ENCODE measurements at places on chromosomes 5 and 9. TPM values are rescaled to one million over a fixed set of nuclear protein-coding genes. Genes with fewer than 3 reads are reported as not detected.

DNA sequence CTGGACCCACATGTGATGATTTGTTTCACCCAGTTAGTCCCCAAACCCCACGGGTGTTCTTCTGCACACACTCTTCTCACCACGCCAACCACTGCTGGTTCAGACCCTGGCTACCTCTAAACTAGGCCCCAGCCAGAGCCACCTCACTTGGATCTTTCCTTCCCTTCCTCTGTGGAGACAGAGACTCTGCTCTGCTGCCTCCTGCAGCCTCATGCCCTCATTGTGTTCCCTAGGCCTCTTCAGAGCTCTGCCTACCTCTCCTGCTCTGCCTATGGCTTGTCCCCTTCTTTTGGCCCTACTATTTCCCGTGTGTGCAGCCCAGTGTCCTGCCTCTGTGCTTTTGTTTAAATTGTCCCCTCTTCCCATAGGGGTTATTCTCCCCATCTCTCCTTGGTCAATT lies 79.7 kb downstream of the ARHGAP26 start:
- no peak for DNase-seq

DNA sequence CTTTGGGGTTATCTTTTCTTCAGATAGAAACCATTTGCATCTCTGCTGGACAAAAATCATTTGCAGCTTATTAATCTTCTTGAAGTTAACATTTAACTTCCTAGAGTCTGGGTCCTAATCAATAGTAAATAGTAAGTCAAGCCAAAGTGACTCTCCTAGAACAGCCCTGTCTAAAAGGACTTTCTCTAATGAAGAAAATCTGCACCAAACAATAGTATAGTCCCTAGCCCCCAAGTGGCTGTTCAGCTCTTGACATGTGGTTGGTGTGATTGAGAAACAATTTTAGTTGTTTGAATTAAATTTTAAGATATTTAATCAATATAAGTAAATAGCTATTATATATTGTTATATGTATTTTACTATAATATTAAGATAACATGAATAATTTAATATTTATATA lies 64.6 kb upstream of the SHB start:
- no peak for DNase-seq

- DNase-seq = no peak
These were observed 319.2 kb downstream of the MLLT3 start for GRCh38 chr9:20303066-20303465.

DNA sequence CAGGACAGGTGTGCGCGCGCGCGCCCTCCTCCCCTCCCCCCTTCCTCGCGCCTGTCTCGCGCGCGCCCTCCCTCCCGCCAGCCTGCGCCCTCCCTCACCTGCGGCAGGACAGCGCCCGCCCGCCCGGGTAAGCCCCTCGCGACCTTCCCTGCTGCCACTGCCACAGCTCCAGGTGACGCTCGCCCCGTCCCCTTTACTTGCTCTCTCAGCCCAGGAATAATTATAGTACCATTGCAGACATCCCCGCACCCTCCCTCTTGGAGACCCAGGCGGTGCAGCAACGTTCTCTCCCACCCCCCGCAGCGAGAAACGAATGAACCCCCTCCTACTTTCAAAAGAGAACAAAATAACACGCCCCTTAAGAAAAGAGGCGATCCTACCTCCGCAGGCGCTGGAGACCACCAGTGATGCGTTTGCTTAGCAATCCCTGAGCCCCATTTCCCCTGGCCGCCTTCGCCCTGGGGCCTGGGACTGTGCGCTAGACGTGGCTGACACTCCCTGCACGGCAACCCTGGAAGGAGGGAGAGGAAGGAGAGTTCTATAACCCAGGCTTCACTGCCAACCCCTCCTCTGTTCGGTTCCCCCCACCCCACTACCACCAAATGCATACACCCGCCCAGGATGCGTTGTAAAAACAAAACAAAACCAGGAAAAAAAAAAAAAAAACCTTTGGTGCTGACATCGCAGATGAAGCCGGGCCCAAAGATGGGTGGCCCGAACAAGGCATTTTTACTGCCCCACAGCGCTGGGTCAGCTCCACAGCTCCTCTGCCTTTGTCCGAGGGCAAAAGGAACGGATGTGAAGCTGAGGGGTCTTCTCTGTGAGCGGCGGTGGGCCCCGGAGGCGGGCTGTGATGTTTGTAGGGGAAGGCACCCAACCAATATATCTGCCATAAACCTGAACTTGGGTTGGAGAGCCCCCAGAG lies 5.6 kb upstream of the PURA start:
- DNase-seq = no peak

DNA sequence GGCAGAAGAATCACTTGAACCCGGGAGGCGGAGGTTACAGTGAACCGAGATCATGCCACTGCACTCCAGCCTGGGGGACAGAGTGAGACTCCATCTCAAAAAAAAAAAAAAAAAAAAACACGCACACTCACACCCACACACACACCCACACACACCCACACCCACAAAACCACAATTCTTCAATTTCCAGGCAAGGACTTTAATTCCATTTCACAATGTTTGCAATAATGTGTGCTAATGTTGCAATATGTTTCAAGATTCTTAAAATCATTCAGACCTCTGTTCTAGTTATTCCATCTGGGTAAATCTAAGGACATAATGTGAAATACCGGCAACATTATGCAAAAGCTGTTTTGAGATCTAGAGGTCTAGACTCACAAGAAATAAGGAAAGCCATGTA lies 28.3 kb downstream of the CCDC69 start:
- no peak for DNase-seq

DMRT3 gene
- not detected for total RNA-seq
